Stimulated activated CD8-positive, alpha-beta memory T cell treated with anti-CD3 and anti-CD28 coated beads, Interleukin-2, amount 100 ng/mL, for 48 hours (primary cell): ENCODE measurements at places on chromosomes 5 and 9.

DNA sequence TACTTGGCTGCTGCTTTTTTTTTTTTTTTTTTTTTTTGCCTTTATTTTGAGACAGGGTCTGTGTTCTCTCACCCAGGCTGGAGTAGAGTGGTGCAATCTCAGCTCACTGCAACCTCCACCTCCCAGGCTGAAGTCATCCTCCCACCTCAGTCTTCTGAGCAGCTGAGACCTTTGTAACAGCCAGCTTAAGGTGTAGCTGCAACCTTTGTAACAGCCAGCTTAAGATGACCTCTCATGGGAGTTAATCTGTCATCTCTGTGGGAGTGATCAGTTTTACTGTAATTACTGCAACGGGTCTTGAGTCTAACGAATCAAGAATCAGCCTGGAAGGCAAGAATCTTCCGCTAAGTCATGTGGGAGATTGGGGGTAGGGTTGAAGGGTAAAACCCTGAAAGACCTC lies 31.6 kb upstream of the SNX2 start:
- no peak for DNase-seq

DNA sequence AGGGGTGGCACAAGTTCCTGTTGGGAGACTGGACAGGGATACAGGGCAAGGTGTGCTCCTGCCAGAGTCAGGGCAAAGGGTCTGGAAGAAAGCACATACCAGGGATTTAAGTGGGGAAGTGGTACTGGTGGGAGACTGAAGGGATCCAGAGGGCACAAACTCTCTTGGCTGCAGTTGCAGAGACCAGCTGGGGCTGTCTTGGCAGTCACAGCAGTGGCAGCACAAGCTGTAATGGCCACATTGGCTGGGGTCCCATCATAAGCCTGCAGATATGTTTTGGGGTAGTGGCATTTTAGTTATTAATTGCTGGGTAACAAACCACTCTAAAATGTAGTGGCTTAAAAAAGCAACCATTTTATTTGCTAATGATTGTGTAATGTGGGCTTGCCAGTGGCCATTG lies 492.2 kb downstream of the ENC1 start:
- DNase-seq, result no peak

- no peak for DNase-seq
These were observed 179.4 kb upstream of the NR3C1 start for GRCh38 chr5:143582869-143583268.

- no peak for DNase-seq
These were observed 34.6 kb downstream of the NKX2-5 start for GRCh38 chr5:173200356-173200755.

DNA sequence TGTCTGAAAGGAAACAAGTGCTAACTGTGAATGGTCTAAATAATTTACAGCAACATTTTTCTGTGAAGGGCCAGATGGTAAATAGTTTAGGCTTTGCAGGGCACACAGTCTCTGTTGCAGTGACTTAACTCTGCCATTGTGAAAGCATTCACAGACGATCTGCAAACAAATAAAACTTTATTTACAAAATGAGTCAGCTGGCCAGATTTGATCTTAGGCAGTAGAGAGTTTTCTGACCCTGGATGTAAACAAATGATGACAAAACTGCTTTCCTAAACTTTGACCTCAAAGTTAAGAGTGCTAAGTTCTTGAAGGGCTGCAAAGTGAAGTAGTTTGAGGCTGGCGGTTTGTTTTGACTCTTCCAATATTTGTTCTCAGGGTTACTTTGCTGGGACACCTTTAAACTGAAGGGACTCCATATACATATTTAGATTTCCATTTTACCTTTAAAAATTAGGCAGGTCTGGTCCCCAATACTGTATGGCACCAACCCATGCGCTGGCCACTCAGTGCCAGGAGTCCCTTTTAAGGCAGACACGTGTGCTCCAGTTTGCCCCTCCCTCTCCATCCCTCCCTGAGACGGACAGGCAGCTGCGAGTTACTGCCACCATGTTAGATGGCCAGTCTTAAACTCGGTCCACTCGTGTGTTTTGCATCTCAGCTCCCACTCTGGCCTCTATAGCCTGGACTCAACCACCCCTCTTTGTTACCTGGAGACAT lies 4.0 kb upstream of the ADAMTS16 start:
- DNase-seq, result no peak

DNA sequence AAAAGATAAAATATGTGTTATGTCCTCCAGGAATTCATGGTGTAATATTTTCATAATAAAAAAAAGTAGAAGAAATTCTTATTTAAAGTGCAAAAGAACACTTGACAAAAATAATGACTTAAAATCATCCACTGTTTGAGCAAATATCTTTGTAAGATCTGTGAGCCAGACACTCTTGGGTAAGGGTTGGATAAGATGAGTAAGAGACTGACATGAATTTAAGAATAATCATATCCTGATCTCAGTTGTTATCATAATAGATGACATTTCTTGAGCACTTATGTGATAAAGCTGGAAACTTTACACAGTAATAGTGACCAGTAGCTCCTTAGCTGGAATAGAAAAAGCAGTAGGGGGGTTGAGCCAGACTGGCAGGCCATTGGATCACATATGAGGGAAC lies 40.0 kb upstream of the ADRB2 start:
- DNase-seq, result no peak

DNA sequence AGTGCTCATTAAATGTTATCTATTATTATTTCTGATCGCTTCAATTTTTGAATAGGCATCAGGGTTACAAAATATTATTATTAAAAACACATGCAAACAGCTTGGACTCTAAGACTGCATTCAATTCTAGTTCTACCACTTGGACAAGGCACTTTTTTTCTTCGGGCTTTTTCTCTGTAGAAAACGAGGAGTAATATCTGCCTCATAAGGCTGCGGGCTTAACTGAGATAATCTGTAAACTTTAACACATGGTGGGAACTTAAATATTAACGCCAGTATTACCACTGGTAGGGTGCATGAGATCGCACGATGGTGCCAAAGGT lies 511 bp upstream of the SPDL1 start:
- DNase-seq, result no peak

DNA sequence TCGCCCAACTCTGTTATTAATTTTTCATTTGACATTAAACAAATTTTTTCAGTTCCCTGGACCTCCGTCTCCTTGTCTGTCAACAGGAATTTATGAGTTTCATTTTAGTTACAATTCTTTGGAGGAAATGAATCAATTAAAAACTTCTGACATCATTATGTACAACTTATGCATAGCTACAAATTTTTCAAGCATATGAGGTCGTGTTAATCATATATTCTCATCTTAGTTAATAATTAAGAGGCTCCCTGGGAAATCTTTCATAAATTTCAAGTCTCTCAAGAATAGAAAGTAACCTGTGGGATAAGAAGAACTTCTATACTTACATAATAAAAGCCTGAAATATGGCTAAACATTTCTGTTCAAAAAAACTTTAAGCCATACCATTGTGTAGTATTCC lies 3.4 kb downstream of the UGT3A1 start:
- no peak for DNase-seq

DNA sequence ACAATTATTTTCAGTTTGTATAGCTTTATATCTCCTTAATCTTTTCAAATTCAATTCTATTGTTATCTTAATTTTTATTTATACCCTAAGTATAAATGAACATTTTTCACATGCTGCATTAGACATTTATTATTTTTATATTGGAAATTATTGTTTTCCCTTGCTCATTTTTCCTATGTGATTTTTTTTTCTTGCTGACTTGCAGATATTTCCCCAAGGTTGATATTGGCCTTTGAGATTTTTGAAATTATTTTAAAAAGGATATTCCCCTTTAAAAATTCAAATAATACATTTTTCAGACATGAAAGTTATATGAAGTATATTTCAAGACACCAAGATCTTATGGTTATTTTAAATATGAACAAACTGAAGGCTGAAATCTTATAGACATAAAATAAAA lies 234.2 kb downstream of the TRIM36 start:
- DNase-seq, result no peak
